ENCODE measurements at places on chromosomes 12 and 14.

DNA sequence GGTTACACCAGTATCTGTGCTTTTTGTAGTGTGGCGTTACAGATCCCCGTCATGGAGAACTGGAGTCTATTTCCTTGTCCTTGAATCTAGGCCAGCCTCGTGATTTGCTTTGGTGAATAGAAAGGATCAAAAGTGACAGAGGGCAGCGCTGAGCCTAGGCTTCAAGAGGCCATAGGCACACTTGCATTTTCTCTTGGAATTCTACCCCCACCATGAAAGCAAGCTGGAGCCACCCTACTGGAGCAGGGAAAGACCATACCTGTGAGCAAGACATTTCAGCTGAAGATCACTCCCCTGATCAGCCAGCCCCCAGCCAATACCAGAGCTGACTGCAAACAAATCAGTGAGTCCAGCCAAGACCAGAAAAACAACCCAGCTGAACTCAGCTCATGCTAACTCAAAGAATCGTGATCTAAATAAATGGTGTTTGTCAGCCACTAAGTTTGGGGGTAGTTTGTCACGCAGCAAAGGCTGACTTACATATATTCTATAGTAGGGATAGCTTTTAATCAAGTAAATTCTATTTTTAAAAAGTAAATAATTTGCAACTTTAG is 521.9 kb upstream of the TBX3 start:
- DNase-seq, result no peak

- DNase-seq, result no peak
These were observed 21.3 kb downstream of the LRRIQ1 start for GRCh38 chr12:85057370-85057963.

DNA sequence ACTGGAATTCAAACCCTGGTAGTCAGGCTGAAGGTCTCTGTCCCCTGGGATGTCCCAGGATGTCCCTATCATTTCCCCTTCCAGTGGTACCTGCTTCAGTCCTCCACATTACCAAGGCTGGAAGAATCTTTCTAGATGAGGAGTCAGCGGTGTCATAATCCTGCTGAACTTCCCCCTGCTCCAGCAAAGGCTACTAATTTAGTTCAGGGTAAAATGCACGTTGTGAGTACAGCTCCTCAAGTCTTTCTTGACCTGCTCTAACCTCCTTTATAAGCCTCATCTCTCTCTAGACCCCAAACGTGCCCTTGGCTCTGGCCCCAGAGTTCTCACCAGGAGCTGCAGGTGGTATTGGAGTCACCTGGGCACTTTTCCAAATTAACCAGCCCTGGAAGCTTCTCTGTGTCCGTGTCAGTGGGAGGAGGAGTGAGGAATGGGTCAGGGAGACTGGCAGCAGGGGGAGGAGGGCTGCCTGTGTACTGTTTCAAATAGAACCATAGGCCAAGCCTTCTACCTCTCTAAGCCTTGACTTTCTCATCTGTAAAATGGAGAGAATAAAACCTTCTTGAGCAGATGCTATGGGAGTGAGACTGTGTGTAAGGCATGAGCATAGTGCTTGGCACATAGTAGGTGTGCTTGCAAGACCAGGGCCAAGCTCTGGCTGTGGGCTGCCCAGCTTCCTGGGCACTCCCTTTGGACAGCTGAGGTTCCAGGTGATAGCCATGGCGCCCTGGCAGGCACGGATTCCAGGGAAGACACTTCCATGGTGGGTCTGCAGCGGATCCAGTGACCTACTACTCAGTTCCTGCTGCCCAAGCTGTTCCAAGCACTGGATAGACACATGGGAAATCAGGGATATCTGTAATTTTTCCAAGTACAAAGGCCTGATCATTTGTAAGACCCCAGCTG is 24.5 kb downstream of the ASB2 start:
- DNase-seq, result no peak

GRCh38 chr12:51496895-51497294 is 72.3 kb downstream of the SLC4A8 start:
- no peak for DNase-seq

GRCh38 chr12:69916544-69917235 is 91.7 kb downstream of the MYRFL start:
- no peak for DNase-seq

All from stimulated activated naive CD4-positive, alpha-beta T cell treated with Interleukin-2 at 50 U/mL for 16 hours (primary cell).